ENCODE measurements at places on chromosomes 13 and 19.

DNA sequence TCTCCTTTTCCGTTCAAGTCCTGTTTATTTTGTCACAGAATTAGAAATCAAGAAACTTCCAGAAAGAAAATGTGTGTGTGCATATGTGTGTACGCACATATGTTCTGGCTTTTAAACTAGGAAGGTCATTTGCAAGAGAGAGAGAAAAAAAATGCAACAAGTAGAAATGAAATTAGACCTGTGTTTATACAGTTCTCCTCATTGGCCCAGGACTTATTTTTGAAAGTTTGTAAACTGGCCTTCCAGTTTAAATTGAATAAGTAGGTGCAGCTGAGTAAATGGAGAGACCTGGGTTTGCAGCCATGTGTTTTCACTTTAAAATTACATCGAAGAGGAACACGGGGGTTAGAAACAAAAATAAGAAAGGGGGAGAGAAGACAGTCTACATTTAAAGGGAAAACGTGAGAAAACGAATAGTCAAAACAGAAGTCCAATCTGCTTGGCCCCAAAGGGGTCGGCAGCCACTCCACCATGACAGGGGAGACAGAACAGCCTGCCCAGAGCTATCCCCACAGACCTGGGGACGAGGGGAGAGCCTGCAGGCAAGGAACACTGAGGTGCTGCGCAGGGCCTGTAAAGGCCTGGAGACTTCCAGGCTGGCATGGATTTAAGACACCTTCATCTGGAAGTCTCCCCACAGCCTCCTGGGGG, 216.8 kb upstream of the MAB21L1 start:
- no peak for DNase-seq

- DNase-seq, result peak; percentile 32
Observed at GRCh38 chr19:44280916-44281315, 21.2 kb downstream of the ZNF233 start.

- DNase-seq, result no peak
Observed at GRCh38 chr13:50291611-50292010, 276.4 kb downstream of the KCNRG start.

DNA sequence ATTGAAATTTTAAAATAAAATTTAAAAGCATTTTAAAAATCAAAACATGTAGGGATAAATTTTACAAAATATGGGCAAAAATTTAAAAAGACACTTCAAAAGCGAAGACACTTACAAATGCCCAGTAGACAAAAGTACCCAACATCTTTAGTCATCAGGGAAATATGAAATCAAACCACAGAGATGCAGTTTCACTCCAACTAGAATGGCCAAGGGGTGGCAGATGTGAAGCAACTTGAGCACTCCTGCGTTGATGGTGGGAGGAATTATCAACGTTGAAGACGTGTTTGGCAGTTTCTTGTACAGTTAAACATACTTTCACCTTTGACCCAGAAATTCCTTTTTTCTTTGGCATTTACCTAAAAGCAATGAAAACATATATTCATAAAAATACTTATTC, 518.0 kb upstream of the SGCG start:
- DNase-seq, result no peak

- DNase-seq, result no peak
Observed at GRCh38 chr13:48909056-48909389, 66.7 kb upstream of the FNDC3A start.

- DNase-seq, result no peak
Observed at GRCh38 chr19:7210359-7210758, 83.9 kb downstream of the INSR start.

- DNase-seq, result no peak
Observed at GRCh38 chr19:5994405-5995165, 16.6 kb upstream of the RANBP3 start.

DNA sequence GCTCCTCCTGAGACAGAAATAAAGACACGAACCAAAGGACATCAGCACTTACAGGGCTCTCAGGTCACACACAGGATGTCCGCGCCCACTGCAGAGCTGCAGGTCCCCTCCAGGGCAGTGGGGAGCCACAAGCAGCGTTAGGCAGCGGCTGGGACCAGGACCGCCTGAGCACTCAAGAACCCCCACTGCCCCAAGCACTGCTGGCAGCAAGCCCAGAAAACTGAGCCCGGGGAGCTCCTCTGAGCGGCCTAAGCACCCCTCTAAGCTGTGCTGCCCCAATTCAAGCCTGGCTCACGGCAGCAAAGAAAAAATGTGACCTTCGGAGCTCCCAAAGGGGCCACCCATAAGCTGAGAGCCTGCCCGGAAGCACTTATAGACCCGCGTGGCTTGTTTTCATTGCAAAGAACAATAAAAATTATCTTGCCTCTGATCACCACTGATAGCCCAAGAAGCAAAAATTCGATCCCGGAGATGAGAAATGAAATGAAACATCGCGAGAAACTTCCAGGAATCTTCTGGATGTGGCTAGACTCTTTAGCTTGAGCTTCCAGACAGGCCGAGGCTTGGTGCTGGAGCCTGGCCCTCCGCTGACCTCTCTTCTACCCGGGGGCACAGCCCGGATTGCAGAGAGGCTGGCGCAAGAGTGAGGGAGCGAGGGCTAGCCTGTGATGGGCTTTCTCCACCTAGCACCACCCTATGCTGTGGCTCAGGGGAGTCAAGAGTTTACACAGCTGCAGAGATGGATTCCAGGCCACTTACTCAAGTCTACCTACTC, 6.3 kb downstream of the DPP9 start:
- no peak for DNase-seq

DNA sequence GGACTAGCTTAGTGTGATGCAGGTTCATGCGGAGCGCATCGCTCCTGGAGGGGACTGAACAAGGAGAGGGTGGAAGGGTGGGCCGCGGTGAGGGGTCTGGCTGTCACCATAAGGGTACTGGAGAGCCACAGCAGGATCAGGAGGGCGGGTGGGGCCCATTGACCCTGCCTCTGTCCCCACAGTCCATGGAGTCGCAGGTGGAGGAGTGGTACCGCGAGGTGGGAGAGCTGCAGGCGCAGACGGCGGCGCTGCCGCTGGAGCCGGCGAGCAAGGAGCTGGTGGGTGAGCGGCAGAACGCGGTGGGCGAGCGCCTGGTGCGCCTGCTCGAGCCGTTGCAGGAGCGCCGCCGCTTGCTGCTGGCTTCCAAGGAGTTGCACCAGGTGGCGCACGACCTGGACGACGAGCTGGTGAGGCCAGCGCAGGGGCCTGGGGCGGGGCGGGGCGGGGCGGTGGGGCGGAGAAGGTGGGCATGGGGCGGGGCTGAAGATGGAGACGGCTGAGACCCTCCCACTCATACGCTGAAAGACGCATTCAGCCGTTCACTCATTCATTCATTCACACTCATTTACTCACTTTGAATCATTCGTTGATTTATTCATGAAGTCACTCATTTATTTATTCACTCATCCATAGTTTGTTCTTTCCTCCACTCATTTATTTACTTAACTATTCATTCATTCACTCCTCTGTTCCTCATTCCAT, 27.5 kb upstream of the SHKBP1 start:
- peak; percentile 84 for DNase-seq

DNA sequence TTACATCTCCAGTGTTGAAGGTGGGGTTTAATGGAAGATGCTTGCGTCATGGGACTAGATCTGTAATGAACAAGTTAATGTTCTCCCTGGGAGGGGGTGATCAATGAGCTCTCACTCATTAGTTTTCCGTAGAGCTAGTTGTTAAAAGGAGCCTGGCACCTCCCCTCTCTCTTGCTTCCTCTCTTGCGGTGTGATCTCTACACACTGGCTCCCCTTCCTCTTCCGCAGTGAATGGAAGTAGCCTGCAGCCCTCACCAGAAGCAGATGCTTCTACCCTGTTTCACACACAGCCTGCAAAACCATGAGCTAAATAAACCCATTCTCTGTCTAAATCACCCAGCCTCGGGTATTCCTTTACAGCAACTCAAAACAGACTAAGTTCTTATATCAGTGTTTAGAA, 318.8 kb downstream of the SLITRK1 start:
- no peak for DNase-seq

GRCh38 chr13:94315188-94315587, 164.3 kb downstream of the DCT start:
- no peak for DNase-seq

DNA sequence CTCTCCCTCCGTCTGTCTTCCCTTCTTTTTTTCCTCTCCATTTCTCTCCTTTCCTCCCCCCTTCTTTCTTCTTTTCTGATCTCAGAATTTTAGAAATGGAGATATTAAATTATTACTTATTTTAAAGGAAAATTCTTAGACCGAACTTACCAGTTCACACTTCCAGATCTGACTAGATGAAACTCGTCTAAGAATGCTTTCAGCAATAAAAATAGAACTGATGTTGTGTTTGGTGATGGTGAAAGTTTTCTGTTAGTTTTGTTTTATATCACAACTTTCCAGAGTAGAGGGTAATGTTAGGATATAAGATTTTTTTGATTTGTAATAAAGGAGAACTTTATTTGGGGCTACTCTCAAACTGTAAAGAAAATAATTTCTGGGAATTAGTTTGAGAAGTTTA, 29.9 kb downstream of the UCHL3 start:
- no peak for DNase-seq

GRCh38 chr13:93146584-93147297, 79.9 kb upstream of the GPC6 start:
- no peak for DNase-seq

GRCh38 chr19:10892256-10892655, 20.9 kb downstream of the CARM1 start:
- DNase-seq, result no peak

GRCh38 chr13:21999666-22000065, 328.8 kb downstream of the FGF9 start:
- no peak for DNase-seq

- no peak for DNase-seq
Observed at GRCh38 chr19:45822716-45823115, 7.6 kb upstream of the RSPH6A start.

DNA sequence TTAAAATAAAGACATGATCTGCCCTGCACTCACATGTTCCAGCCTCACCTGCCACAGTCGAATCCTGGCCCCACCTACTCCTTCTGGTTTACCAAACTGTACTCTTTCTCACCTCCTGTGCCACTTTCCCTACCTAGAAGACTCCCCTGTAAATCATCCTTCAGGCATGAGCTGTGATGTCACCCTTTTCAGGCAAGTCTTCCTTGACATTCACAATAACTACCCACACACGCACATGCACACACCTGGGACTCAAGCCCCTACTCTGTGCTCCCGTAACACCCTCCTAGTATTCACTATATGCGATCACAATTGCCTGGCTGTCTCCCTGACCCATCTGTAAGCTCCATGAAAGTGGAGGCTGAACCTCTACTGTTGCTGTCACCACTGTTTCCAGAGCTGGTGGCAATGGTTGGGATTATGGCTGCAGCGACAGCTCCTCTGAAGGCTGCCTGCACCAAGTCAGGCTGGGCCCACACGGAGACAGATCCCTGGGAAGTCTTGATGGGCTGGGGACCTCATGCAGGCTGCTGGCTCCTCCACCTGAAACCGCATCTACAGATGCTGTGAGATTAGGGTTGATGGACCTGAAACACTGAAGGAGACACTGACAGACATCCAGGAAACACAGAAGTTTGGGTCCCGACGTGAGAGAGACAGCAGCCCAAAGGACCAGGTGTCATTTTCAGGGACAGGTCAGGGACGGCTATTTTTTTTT, 611.1 kb downstream of the UQCRFS1 start:
- no peak for DNase-seq

GRCh38 chr13:110662777-110663443, 43.0 kb downstream of the CARS2 start:
- DNase-seq, result no peak

- DNase-seq, result no peak
Observed at GRCh38 chr13:95258619-95259194, 42.5 kb downstream of the ABCC4 start.

- no peak for DNase-seq
Observed at GRCh38 chr13:95484052-95484451, 68.5 kb upstream of the CLDN10 start.

GRCh38 chr19:3062165-3063105, at the start of gene TLE5:
TLE5 (minus strand) TSS chr19:3062495; CDS start chr19:3062200, 295 bp downstream.
- DNase-seq, result peak; percentile 62

DNA sequence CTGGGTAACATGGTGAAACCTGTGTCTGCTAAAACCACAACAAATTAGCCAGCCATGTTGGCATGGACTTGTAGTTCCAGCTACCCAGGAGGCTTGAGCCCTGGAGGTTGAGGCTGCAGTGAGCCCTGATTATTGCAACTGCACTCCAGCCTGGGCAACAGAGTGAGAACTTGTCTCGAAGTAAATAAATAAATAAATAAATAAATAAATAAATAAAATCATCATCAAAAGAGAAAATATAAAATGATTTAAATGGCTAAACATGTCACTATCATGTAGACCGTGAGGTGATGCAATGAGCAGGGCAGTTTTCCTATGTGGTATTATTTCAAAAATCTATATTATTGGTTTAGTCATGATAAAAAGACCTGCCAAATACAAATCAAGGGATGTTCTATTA, 2074.3 kb downstream of the PCDH9 start:
- DNase-seq, result no peak

- peak; percentile 11 for DNase-seq
Observed at GRCh38 chr13:38045278-38046048, 175.9 kb upstream of the TRPC4 start.

- no peak for DNase-seq
Observed at GRCh38 chr13:112783978-112784371, 94.1 kb downstream of the ATP11A start.
